Inflammatory macrophage treated with lipopolysaccharide for 1 hour (primary cell): ENCODE measurements at places on chromosomes 5 and 9.

DNA sequence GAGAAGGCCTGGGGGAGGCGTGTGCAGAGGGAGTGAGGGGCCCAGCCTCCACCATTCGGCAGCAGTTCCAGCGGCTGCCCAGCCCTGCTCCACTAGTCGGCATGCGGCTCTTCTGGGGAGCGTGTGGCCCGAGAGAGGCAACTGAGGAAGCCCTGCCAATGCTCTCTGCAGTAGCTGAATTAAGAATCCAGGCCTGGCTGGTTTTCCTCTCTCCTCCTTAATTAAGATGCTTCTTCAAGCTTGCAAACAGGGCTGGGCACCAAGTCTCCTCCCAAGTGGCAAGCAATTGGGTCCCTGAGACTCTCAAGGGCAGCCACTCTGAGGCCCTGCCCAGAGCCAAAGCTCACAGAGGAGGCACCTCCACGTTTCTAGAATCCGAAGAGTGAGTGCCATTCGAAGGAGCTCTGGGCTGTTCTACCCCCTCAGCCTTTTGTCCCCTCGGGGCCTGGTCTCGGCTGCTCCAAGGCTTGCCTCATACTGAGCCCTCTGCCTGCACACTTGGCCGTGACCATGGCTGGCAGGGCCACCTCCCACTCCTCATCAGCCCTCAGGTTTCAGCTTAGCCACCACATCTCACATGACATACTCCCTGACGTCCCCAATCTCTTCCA is 75.4 kb upstream of the LRRTM2 start:
- DNase-seq = no peak

- DNase-seq = peak; percentile 95
Measured at GRCh38 chr5:172187118-172188032, 649 bp downstream of the STK10 start.

GRCh38 chr5:175920231-175920811 is 47.8 kb downstream of the THOC3 start:
- DNase-seq = no peak

DNA sequence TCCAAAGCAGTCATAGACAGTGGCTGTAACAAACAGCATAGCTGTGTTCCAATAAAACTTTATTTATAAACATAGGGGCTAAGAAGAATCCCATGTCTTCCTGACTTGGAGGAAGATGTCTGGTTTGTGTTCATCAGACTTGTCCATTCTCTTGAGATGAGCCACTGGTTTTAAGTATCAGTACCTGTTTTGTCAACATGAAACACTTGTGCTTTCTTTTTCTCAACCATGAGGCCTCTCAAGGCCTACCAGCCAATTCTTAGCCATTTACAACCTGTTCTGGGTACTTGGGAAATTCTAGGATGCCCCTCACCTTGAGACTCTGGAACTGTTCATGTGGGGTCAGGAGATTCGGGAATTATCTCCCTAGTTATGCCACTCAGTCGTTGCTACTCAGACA is 154.3 kb upstream of the PPP1R2B start:
- no peak for DNase-seq

- DNase-seq = no peak
Measured at GRCh38 chr9:94772144-94772543, 45.6 kb downstream of the AOPEP start.
